Ureter (tissue), 1 donor: ENCODE measurements at places on chromosomes 6 and 20. TPM values are rescaled to one million over a fixed set of nuclear protein-coding genes. Genes with fewer than 3 reads are reported as not detected.

MOCS1 gene
- total RNA-seq = 34.8 TPM

TUBB2B gene
- total RNA-seq = 2.8 TPM

APOM gene
- 2.4 TPM for total RNA-seq

PRKN gene
- 12.1 TPM for total RNA-seq

TCP11 gene
- total RNA-seq = not detected
